Cerebellar nuclear complex (tissue), 1 donor: ENCODE measurements at places on chromosomes 13 and 19.

DNA sequence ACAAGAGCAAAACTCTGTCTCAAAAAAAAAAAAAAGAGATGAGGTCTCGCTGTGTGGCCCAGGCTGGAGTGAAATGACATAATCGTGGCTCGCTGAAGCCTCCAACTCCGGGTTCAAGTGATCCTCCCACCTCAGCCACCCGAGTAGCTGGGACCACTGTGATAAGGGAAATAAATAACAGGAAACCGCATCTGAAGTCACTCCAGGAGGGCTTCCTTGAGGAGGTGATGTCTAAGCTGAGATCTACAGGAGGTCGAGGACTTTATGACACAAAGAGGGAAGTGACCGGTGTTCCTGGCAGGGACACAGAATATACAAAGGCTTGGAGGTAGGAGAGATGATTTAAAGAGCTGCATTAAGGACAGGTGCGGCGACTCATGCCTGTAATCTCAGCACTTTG lies 8.9 kb upstream of the NR2F6 start:
- DNase-seq: no peak

- DNase-seq: no peak
These were observed 28.0 kb downstream of the PIAS4 start for GRCh38 chr19:4035582-4035981.

- DNase-seq: no peak
These were observed 5.6 kb downstream of the MAN2B1 start for GRCh38 chr19:12660980-12661379.

GRCh38 chr13:75395066-75395465 lies 86.9 kb downstream of the TBC1D4 start:
- no peak for DNase-seq

GRCh38 chr19:30999726-31000125 lies 349.5 kb downstream of the TSHZ3 start:
- DNase-seq: no peak

- DNase-seq: no peak
These were observed 11.5 kb upstream of the CAPNS1 start for GRCh38 chr19:36128392-36128736.

DNA sequence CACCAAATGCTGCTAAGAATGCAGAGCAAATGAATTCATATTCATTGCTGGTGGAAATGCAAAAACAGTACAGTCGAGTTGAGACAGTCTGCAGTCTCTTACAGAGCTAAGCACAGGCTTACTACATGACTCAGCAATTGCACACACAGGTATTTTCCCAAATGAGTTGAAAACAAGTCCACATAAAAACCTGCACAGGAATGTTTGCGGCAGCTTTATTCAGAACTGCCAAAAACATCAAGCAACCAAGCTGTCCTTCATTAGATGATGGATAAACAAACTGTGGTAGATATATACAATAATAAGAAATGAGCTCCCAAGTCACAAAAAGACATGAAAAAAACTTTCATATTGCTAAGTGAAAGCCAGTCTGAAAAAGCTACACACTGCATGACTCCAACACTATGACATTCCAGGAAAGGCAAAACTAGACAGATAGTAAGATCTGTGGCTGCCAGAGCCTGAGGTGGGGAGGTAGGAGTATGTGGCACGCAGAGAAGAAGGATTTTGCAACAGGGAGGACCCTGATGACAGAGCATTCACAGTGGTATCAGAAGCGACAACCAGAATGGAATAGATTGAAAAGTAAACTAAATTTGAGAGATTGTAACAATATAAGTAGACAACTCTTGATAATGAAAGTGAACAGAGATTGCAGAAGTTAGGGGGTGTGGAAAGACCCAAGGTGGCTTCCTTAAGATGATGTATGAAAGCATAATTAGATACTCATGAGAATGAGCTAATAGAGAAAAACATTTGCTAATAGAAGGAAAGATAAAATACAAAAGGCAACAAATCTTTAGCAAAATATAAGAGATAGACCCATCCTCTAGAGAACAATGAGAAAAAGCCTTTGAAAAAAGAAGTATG lies 52.7 kb downstream of the TSC22D1 start:
- no peak for DNase-seq

DNA sequence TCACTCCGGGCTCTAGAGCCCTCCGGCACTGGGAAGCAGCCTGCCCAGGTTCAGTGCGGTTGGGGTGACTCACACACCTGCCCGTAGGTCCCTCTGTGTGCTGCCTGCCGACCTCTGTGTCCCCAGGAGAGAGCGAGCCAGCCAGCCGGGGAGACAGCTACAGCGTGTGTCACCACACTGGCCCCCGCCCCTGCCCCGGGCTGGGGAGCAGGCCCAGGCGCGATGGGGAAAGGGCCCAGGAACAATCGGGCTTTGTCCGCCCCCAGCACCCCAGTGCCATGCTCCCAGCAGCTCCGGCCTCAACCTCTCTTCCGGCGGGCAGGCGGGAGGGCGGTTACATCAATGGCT lies at the start of gene KLK6:
TSS of gene KLK6 (minus strand) at position 179 of the 348 bp plus-strand sequence. CDS start 1,487 bp downstream, outside the sequence.
- DNase-seq: no peak
